Caudate nucleus (tissue), 63 donors: ENCODE measurements at places on chromosomes 4 and X.

DNA sequence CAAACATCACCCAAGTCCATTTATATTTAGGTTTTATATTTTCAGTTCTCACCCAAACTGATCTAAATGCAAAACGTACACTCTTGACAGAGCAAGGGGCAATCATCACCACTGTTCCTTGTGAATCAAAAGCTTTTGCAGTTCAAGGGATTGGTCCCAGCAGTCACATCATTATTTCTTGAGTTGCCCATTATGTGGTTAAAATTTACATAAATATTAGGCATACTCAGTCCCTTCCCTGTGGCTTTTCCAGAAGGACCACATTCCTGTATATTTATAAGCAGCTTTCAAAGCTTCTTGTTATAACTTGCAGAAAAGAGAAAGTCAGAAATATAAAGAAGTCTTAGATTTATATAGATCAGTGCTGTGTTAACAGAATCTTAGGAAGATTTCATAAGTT is 224.4 kb downstream of the CLCN4 start:
- DNase-seq: no peak

- DNase-seq: no peak
These were observed 63.4 kb downstream of the STOX2 start for GRCh38 chr4:183968502-183968901.

- no peak for DNase-seq
These were observed 45.8 kb downstream of the HDAC8 start for GRCh38 chrX:72526534-72527508.

- no peak for DNase-seq
These were observed 65.9 kb upstream of the HPF1 start for GRCh38 chr4:169823685-169824084.

DNA sequence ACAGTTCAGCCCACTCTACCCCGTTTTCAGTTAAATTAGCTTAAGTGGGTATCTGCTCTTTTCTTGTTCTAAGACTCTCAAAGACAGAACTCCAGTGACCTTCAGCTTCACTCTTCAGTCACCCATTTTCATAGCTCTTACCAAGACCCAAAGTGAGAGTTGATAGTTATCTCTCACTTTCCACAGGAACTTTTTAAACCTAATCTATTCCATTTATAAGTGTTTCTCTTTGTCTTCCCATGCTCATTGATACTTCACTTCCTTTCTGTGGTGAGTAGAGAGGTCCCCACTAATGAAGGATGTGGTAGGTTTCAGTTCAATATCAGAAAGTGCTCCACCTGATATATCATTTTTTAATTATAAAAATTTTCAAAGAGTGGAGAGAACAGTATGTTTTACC is 33.4 kb downstream of the COX18 start:
- DNase-seq: no peak

DNA sequence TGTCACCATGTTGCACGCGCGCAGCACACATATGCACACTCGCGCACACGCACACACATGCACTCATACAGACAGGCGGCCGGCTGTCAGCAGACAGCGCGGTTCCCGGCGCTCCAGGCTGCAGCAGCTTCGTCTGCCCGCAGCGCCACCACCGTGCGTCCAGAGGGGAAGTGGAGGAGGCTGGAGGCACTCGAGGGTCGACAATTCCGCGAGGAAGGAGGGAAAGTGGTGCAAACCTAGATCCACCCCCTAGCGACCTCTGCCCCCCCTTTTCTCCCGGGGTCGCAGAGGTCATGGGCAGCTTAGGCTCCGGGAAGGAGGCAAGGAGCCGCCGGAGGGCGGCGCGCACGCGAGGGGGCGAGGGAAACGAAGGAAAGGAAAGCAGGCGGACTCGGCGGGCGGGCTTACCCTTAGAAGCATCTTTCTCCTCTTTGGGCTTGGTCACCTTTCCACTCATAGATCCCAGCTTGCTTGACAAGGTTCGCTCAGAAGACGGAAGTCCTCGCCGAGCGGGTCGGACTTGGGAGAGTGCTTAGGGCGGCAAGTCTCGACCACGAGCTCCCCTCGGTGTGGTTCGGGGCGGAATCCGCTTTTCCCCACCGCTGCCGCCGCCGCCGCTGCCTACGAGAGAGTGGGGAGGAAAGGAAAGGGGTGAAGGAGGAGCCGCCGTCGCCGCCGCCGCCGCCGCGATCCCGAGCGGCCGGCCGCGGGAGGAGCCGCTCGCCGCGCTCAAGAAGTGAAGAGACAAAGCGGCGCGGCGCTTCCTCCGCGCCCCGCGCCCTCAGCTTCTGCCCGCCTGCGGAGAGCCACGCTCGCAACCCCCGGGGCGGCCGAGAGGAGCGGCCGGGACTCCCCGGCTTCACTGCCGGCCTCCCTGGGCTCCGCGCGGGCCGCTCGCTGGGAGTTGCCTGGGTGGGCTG is 326.6 kb upstream of the F9 start:
- DNase-seq: no peak

DNA sequence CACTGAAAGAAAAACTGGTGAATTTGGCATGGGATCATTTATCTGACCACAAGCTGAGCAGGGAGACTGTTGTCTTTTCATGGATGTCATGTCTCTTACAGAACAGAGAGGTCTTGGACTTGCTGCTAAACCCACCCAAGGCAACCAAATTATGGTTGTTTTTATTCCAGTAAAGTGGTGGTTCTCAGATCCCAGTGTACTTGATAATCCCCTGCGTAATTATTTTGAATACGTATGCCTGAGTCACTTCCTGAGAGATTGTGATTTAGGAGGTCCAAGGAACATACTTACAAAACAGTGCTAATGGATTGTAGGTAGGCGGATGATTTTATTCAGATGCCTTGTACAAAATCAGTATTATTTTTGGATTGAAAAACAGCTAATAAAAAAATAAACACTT is 585.6 kb downstream of the IL1RAPL1 start:
- DNase-seq: no peak

- no peak for DNase-seq
These were observed 1028.4 kb upstream of the INTU start for GRCh38 chr4:126604268-126604867.

- DNase-seq: no peak
These were observed 5.8 kb upstream of the CLNK start for GRCh38 chr4:10690185-10690907.

DNA sequence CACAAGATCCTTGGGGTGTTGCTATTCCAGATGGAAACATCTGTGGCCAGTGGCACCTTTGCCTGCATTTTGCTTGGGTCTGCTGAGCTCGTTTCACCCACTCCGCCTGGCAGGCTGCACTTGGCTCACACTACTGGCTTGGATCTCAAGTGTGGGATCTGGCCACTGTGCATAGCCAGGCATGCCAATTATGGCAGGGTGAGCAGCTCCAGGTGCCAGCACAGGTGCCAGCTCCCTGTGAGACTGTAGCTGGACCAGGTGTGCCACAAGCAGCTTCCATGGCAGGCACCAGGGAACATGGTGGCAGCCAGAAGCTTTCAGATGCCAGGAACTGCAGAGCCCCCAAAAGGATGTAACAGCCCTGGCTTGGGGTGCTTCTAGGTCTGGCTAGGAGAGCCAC is 463.8 kb upstream of the PABPC4L start:
- no peak for DNase-seq

DNA sequence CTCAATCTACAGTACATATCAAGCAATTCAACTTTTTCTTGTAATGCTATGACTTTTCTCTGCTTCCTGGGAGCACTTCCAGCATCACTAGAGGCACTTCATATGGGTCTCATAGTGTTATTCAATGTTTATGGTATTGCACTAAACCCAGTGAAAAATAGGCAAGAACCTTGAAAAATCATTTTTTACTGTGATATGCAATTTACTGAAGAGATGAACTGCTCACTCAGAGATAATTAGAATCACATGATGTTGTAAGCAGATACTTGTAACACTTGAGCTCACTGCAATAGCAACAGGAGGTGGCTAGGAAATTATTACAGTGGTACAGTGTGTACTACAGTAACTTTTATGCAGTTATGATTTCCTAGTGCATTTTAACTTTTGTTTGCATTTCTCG is 93.3 kb downstream of the RASGEF1B start:
- DNase-seq: no peak

- DNase-seq: no peak
These were observed 115.1 kb upstream of the PCDH18 start for GRCh38 chr4:137647375-137647774.

DNA sequence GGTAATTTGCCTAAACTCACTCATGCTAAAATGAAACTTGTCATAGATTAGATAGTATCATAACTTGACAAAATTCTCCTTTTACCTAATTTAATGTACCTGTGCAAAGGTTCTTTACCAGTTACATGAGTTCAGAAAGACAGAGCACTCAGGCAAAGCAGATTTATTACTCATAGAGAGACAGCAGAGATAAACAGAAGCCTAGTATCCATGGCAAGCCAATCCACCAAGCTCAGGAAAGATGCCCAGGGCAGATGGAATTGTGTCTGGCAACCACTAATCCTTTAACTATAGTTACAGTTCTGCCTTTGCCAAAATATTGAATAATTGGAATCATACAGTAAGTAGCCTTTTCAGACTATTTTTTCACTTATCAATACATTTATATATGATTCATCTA is 826.2 kb downstream of the TECRL start:
- DNase-seq: no peak

GRCh38 chr4:119506806-119507205 is 121.8 kb downstream of the PDE5A start:
- no peak for DNase-seq

DNA sequence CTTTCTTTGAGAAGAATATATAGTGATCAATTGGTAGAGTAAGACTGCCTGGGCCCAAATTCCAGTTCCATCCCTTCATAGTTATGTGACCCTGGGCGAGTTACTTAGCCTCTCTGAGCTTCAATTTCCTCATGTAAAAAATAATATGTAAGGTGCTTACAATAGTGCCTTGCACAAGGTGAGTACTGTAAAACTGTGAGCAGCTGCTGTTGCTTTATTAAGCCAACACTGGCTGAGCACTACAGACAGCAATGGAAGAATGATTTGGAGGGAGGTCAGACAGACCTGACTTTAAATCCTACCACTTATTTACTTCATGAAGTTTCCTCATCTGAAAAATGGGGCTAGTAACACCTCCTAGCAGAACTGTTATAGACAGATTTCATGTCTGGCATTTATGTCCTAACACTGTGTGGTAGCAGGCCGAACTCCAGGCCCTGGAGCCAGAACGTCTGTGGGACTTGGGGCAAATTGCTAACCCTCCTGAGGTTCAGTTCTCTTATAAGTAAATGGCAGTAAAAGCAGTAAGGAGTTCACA is 53.8 kb downstream of the RNF150 start:
- no peak for DNase-seq

DNA sequence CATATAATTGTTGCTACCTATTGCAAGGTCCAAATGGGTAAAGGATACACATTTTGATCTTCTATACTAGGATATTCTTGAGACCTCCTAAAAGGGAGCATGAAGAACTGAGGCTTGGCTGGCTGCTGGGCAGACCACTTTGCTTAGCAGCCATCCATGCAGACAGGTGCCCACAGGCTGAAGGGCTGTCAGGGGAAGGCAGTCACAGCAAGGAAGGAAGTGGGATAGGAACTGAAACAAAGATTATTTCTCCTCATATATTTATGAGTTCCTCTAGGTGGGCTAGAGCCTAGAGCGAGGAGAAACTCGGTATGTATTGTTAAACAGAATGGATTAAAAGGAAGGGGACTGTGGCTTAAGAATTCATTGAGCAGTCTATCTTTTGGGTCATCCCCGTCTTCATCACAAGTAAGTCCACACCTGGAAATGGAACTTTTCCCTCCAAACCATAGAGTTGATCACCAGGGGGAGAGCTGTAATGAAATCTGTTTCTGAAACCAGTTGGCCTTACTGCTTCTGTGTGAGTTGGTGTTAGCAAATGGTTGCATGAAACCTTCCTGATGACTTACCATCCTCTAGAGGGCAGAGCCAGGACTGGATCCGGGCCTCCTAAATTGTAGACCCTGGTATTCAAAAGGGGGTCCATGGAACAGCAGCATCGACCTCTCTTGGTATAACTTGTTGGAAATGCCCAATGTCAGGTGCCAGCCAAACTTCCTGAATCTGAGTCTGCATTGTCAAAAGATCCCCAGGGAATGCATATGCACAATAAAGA is 42.3 kb downstream of the AFF2 start:
- DNase-seq: no peak

DNA sequence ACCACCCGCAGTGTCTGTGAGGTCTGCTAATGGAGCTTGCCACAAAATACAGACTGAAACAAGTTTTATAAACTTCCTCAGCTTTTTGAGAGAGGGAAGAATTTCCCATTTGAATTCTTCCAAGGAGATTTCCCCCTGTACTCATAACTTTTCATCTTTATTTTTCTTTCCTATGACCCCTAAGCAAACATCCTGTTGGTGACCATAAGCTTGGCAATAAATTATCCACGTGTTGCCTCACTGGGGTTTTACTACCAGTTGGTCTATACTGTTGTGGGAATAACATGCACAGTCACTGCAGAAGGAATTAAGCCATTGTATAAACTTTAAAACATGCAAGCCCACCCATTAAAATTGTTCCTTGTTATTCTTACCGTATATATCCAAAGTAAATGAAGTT is 86.2 kb downstream of the SLC39A8 start:
- DNase-seq: no peak

DNA sequence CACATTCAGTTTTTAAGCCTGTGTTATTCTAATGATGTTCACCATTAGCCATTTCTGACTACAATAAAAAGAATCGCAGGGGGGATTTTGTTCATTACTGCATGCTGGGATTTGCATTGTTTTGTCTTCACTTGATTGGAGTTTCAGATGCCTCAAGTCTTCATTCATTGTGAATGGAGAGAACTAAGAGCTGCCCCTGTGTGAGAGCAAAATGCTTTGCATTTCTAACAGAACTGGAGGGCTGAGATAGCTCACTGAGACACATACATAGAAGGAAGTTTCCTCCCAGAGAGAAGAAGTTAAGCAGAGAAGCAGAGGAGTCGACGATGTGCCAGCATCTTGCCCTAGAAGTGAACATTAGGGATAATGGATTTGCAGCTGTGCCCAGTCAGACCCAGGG is 113.5 kb upstream of the GATB start:
- DNase-seq: no peak

DNA sequence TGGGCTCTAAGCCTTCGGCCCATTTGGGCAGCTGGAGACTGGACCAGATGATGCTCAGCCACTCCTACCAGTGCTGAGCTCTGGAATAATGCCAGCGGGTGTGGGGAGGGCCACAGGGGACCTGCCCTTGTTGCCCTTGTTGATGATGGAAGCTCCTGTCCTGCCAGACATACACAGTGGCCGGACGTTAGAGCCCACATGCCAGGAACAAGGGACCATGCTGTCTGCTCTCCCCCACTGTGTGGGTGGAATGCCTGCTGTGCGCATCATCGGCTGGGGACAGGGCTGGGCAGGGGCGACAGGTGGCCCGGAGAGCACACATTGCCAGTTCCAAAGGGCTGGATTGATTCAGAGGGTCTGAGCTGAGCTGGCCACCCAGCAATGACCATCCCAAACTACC is 2.0 kb downstream of the ABLIM2 start:
- no peak for DNase-seq

- no peak for DNase-seq
These were observed at the start of gene SMIM43 for GRCh38 chr4:121764702-121765367. SMIM43 (minus strand) TSS chr4:121765164; CDS start chr4:121765105, 59 bp downstream.
